ENCODE measurements at places on chromosomes 3 and 15. TPM values are rescaled to one million over a fixed set of nuclear protein-coding genes. Genes with fewer than 3 reads are reported as not detected.

- no peak overlapping the region for H3K4me3 ChIP-seq
- no peak for DNase-seq
- H3K27me3 ChIP-seq: no peaks in the 10 kb centered on the region
- no peaks in the 10 kb centered on the region for H3K36me3 ChIP-seq
- no peak overlapping the region for H3K27ac ChIP-seq
Observed at GRCh38 chr3:23474580-23475357, 271.6 kb downstream of the UBE2E2 start.

DNA sequence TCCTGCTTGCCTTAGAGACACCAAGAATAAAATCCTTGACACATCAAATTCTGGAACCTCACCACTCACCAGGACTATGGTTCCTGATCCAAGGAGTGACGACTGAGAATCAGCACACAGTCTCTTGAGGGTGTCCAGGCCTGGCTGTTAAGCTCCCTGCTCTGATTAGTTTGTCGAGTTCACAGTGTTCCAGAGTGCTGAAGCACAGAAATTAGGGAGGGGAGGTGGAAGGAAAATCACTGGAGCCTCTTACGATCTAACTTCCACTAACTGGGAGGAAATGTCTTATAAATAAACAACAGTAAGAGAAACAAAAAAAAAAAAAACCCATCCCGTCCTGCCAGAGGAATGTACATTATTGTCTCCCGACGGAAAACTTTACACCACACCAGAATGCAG, 330.2 kb downstream of the TIGIT start:
- peaks cover 14% of the 10 kb centered on the region for H3K4me1 ChIP-seq
- peak overlapping the region; percentile 70 for H3K27ac ChIP-seq
- H3K27me3 ChIP-seq: no peaks in the 10 kb centered on the region
- no peaks in the 10 kb centered on the region for H3K36me3 ChIP-seq
- H3K4me3 ChIP-seq: peak overlapping the region; percentile 33

- H3K36me3 ChIP-seq: peaks cover 8% of the 10 kb centered on the region
- H3K27me3 ChIP-seq: peaks cover 6% of the 10 kb centered on the region
- peaks cover 33% of the 10 kb centered on the region for H3K4me1 ChIP-seq
Observed at GRCh38 chr15:71248386-71248785, 133.1 kb downstream of the THSD4 start.

DNA sequence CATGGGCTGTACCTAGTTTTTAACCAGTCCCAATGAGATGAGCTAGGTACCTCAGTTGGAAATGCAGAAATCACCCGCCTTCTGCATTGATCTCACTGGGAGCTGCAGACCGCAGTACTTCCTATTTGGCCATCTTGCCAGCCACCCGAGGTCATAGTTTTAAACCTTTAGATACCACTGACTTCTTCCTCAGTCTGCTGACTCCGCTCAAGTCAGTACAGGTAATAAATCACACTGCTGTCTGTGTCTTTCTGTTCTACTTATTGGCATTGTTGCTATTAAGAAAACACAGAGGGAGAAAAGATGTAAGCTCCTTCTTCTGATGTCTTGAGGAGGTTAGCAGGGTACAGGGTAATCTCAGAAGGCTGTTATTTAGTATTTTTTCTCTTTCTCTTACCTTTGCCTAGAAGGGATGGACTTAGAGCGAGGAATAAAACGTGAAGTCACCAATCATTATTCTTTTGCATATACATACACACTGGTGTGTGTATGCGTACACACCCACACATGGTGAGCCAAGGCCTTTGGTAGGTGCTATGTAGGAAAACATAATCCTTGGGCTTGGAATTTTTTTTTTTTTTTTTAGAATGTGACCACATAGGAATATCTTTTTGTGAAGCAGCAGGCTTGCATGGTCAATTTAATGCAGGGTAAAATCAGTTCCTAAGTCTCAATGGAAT, 197.2 kb downstream of the EDEM1 start:
- no peak overlapping the region for H3K4me3 ChIP-seq
- H3K36me3 ChIP-seq: peaks cover 3% of the 10 kb centered on the region
- no peaks in the 10 kb centered on the region for H3K27me3 ChIP-seq
- no peak for DNase-seq
- H3K27ac ChIP-seq: no peak overlapping the region
- peaks cover 9% of the 10 kb centered on the region for H3K4me1 ChIP-seq

GRCh38 chr3:127265581-127265981, 22.3 kb downstream of the PRR20G start:
- H3K36me3 ChIP-seq: no peaks in the 10 kb centered on the region
- H3K27me3 ChIP-seq: peaks cover 44% of the 10 kb centered on the region
- DNase-seq: no peak
- H3K27ac ChIP-seq: no peak overlapping the region

DNA sequence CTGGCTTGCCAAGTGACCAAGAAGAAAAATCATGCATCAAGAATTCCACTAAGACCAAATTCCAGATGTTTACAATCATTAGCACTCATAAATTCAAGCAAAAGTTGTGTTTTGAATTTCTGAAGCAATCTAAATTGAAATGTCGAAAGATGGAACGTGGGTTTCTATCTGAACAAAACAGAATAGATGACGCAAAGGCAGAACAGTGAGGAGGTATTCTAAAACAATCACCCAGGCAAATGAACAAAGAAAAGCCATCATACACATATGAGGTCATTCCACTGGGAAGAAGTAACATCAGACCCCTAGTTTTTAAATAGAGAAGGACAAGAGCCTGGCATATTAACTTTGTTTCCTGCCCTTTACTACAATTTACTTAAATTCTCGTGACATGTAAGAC, 58.0 kb downstream of the MCF2L2 start:
- no peak overlapping the region for H3K27ac ChIP-seq
- no peaks in the 10 kb centered on the region for H3K4me1 ChIP-seq
- no peak for DNase-seq
- no peak overlapping the region for H3K4me3 ChIP-seq
- no peaks in the 10 kb centered on the region for H3K36me3 ChIP-seq

DNA sequence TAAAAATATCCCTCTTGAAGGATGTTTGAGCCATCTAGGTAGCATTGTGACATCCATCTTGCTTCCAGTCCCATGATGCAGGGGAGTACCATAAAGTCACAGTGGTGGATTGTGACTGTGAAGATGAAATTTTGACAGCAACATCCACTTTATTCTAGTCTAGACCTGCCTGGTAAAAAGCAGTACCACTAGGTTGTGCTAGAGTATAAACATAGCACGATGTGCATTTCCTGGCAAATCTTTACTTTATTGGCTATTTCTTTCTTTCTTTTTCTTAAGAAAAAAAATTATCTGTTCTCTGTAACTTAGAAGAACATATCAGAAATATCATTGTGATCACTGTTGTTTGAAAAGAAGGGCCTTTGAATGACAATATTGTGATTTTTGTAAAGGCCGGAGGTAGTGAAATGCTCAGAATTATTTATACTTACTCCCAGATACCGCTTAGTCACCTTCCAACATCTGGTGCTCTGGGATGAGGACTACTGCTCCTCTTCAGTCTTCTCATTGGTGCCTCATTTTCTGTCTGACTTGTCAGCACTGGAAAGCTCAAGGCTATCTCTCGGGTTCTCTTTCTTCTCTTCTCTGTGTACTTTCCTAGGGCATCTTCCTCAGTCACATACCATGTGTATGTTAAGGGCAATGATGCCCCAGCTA, 35.6 kb downstream of the AGBL1 start:
- no peaks in the 10 kb centered on the region for H3K4me1 ChIP-seq
- H3K4me3 ChIP-seq: no peak overlapping the region
- H3K36me3 ChIP-seq: no peaks in the 10 kb centered on the region
- H3K27ac ChIP-seq: no peak overlapping the region
- no peak for DNase-seq
- H3K27me3 ChIP-seq: peaks cover 33% of the 10 kb centered on the region

DNA sequence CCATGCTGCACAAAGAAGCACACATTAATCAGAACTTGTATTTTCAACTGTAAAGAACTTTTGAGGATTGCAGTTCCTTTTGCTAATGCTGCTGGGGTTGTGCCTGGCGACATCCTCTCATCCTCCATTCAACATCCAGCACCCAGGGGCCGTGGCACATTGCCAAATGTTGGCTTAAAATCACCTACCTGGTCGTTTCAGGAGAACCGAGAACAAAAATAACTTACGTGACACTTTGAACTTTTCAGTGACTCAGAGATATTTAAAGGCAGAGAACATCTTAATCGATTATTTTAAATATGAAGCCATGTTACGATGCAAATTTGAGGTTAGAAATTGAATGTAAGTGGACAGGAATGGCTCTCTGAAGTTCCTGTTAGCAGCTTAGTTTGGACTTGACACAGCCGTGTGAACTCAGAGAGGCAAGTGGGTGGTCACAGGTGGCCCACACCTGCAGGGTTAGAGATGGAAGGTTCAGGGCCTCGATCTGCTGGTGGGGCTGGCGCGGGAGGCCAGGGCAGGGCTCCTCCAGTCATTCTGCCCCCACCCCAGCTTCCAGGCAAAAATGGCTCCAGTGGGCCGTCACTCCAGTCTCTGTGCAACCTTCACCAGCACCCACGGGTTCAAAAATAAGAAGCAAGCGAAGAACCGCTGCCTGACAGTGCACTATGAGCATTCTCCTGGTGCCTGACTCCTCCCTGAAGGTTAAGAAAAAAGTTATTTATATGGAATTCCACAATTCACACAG, 12.2 kb downstream of the LRRK1 start:
- DNase-seq: no peak
- H3K36me3 ChIP-seq: no peaks in the 10 kb centered on the region
- peaks cover 19% of the 10 kb centered on the region for H3K4me1 ChIP-seq

- peaks cover 21% of the 10 kb centered on the region for H3K4me1 ChIP-seq
- peaks cover 8% of the 10 kb centered on the region for H3K36me3 ChIP-seq
- no peak for DNase-seq
- H3K4me3 ChIP-seq: no peak overlapping the region
Observed at GRCh38 chr3:12436514-12437220, 47.6 kb upstream of the TSEN2 start.

- peaks cover 4% of the 10 kb centered on the region for H3K27me3 ChIP-seq
- no peak for DNase-seq
- H3K27ac ChIP-seq: no peak overlapping the region
Observed at GRCh38 chr3:45214061-45214680, 11.9 kb downstream of the TMEM158 start.

DNA sequence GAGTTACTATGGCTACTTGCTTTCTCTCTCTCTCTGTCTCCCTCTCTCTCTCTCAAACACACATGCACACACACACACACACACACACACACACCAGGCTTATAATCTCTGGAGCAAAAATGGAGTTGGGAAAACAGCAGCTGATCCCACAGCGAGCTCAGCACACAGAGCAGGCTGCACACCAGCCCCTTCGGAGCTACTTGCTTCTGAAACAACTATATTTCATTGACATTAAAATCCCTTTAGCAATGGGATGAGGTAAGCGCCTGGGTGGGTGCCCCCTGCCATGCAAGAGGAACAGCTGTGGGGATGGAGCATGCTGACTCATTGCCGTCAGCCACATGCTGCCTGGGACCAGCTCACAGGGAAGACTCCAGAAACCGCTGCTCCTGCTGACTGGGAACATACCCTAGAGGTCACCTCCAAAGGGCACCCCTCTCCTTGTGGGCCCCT, 45.7 kb downstream of the B3GNT5 start:
- no peak for DNase-seq
- no peaks in the 10 kb centered on the region for H3K27me3 ChIP-seq
- H3K36me3 ChIP-seq: peaks cover 15% of the 10 kb centered on the region
- H3K27ac ChIP-seq: no peak overlapping the region

DNA sequence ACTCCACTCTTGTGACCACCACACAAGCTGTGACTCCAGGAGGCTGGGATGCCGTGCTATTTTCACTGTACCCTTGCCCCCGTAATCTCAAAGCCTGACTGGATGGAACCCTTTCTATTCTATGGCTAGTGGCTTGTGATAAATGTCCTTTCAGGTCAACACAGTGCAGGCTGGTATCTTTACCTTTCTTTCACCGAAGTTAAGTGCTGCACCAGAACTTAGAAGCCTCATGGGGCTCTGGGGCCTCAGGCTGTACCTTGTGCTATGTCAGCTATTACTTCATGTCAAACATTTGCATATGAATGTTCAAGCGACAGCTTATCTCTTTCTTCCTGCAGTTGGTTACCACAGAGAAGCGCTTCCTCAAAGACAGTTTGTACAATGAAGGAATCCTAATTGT, 66.8 kb downstream of the RPL39L start:
- DNase-seq: no peak
- no peaks in the 10 kb centered on the region for H3K4me1 ChIP-seq
- no peak overlapping the region for H3K27ac ChIP-seq

DNA sequence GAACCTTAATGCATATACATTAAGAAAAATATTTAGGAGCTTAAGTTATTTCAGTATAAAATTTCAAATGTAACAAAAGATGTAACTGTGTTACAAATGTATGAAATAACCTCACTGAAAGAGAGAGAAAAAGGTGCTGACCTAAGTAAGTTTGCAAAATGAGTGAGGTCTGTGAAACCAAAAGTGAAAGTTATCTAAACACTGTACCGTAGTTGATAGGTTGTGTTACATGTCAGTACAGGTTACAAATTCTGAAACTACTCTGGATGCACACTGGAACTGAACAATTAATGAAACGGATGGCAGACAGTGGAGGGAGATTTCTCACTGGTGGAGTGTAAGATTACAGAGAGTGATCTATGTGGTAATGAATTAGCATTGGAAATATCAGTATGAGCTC, 420.7 kb downstream of the ZNF385D start:
- no peak overlapping the region for H3K4me3 ChIP-seq
- no peak for DNase-seq
- H3K27me3 ChIP-seq: no peaks in the 10 kb centered on the region

GRCh38 chr3:182412066-182412465, 381.2 kb upstream of the ATP11B start:
- peaks cover 4% of the 10 kb centered on the region for H3K4me1 ChIP-seq
- no peaks in the 10 kb centered on the region for H3K36me3 ChIP-seq
- no peak overlapping the region for H3K4me3 ChIP-seq
- no peaks in the 10 kb centered on the region for H3K27me3 ChIP-seq
- no peak overlapping the region for H3K27ac ChIP-seq

GRCh38 chr3:141051443-141052200, 475 bp downstream of the SPSB4 start:
- H3K27me3 ChIP-seq: peaks cover 30% of the 10 kb centered on the region
- DNase-seq: no peak
- peaks cover 35% of the 10 kb centered on the region for H3K4me1 ChIP-seq
- no peaks in the 10 kb centered on the region for H3K36me3 ChIP-seq
- peak overlapping the region; percentile 84 for H3K4me3 ChIP-seq
- H3K27ac ChIP-seq: peak overlapping the region; percentile 70

- DNase-seq: no peak
- H3K27ac ChIP-seq: no peak overlapping the region
- H3K4me1 ChIP-seq: no peaks in the 10 kb centered on the region
Observed at GRCh38 chr3:13031621-13032020, 41.6 kb downstream of the IQSEC1 start.

- H3K4me1 ChIP-seq: peaks cover 4% of the 10 kb centered on the region
- no peaks in the 10 kb centered on the region for H3K27me3 ChIP-seq
- H3K27ac ChIP-seq: no peak overlapping the region
- no peaks in the 10 kb centered on the region for H3K36me3 ChIP-seq
Observed at GRCh38 chr3:55818485-55818884, 331.4 kb upstream of the WNT5A start.

The LIPH gene
- total RNA-seq: 0.18 TPM

The HACD2 gene
- 22.8 TPM for total RNA-seq

The BFSP2 gene
- total RNA-seq: not detected

The TRIM42 gene
- total RNA-seq: not detected

The PLA2G4E gene
- not detected for total RNA-seq

The NME9 gene
- total RNA-seq: 1.1 TPM

The SLC51B gene
- total RNA-seq: not detected

The SLC41A3 gene
- total RNA-seq: 64.9 TPM

The MESP1 gene
- total RNA-seq: 0.89 TPM

The SMCO1 gene
- total RNA-seq: not detected

All from mesothelial cell of epicardium (in vitro differentiated cells).